Activated T-helper 9 cell treated with anti-CD3 and anti-CD28 coated beads, Interleukin-2, amount 50 U/mL, for 16 hours (primary cell): ENCODE measurements at places on chromosomes 4 and X.

GRCh38 chrX:259692-260355 lies 21.4 kb upstream of the PLCXD1 start:
- no peak for DNase-seq

GRCh38 chrX:66200050-66200664 lies 36.1 kb downstream of the HEPH start:
- no peak for DNase-seq

DNA sequence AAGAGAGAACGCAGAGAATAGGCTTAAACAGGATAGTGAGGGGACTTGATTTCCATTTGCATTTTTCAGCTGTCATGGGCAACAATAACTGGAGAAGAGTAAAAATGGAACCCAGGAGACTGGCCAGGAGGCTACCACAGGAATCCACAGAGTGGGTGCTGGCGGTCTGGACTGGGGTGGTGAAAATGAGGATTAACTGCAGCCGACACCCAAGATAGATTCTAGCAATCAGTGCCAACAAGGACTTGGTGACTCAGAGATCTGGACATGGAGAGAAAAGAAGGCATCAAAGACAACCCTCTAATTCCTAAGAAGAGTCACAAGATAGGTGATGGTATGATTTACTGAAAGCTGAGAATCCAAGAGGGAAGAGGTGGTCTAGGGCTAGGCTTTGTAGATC lies 102.8 kb downstream of the ATP8A1 start:
- DNase-seq, result no peak

DNA sequence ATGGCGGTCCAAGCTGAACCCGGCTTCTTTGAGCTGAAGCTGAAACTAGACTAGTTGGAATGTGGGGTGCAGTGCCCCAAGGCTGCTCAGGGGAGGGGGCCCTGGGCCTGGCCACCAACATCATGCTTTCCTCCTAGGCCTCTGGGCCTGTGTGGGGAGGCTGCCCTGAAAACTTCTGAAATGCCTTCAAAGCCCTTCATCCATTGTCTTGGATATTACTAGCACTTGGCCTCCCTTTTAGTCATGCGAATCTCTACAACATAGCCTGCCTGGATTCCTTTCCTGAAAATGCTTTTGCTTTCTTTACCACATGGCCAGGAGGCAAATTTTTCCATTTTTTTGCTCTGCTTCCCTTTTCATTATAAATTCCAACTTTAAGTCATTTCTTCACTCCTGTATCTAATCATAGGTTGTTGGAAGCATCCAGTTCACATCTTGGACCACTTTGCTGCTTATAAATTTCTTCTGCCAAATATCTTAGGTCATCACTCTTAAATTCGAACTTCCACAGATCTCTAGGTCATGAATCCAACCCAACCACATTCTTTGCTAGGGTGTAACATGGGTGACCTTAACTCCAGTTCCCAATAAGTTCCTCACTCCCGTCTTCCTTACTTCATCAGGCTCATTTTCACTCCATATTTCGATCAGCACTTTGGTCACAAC lies 103.4 kb downstream of the DDIT4L start:
- DNase-seq, result no peak

GRCh38 chr4:141041021-141041476 lies 92.2 kb downstream of the RNF150 start:
- no peak for DNase-seq

GRCh38 chrX:154819771-154820341 lies 14.6 kb upstream of the MPP1 start:
- DNase-seq, result no peak

DNA sequence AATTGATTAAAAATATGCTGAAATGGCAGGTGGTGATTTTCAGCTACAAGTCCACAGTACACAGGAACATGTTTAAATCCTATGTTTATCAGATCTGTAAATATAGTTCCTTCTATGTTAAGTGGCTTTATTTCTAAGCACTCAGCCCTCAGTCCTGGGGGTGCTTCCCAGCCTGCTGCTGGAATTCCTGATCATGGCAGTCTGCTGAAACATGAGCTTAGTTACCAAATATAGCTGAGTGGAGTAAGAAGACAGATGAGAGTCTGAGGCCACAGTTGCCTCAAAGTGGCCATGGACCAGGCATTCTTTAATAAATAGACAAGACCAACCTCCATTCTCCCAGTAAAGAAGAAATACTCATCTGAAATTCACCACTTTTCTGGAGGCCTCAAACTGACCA lies 17.1 kb upstream of the DDX60 start:
- DNase-seq, result no peak

- no peak for DNase-seq
Measured at GRCh38 chrX:135531813-135532212, 11.4 kb downstream of the INTS6L start.

DNA sequence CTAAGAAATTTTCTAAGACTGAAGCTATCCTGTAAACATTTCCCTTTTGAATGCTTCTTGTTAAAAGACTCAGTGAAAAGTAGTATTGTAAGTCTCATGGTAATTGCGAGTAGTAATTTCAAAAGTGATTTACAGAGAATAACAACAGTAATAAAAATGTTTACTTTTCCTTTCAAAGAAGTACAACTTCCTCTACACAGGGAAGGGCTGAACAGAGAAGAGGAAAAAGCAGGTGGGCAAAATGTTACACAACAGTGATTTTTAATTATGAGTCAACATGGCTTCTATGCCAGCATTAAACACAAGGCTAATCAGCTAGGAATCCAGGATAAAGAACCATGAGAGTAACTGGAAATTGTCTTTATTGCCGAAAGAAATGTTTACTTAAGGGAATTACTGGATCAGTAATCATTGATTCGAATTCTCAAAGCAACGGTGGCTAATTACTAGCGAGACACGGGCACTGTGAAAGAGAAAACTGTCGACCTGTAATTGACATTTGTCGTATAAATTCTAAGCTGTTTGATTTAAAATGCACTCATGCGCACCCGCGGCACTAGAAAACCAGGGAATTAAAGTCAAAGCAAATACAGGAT lies 15.4 kb downstream of the UTP3 start:
- no peak for DNase-seq

GRCh38 chrX:135453381-135453780 lies 31.6 kb downstream of the SMIM10L2A start:
- no peak for DNase-seq

- no peak for DNase-seq
Measured at GRCh38 chr4:158176776-158177175, 4.0 kb upstream of the GASK1B start.

DNA sequence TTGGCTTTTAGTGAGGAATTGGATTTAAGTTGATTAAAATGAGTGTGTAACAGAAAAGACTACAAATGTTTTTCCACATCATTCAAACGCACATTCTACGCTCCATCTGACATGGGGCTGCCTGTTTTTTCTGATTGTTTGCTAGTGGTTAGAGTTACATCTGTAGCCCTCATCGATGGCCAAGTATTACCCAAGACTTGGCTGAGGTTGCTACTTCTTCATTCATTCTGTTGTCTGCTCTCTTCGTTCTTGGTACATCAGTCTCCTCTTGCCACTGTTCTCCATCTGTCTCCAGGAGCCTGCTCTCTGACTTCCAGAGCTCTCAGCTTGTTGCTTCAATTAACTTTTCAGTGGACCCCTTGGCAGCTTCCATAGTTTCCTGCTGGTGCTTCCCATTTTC lies 1844.6 kb upstream of the TENM3 start:
- DNase-seq, result no peak

GRCh38 chr4:173046818-173047217 lies 121.8 kb upstream of the GALNT7 start:
- no peak for DNase-seq

DNA sequence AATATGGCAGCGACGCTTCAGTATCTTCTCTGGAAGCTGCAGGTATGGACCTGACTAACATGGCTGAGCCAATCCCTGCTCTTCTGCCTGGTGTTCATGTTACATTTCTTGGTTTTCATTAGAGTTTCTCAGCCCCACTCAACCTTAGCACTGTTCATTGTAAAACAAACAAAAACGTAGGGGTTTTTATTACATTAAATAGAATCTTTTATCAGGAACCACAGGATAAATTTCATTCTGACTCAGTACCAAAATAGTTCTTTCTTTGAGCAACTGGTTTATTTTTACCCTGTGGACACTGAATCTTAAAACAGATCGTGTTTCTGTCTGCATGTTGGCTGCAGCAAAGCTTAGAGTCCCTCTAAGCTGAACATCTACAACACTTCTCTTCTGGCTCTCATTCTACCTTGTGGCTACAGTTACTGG lies 27.1 kb downstream of the FHIP1A start:
- no peak for DNase-seq

DNA sequence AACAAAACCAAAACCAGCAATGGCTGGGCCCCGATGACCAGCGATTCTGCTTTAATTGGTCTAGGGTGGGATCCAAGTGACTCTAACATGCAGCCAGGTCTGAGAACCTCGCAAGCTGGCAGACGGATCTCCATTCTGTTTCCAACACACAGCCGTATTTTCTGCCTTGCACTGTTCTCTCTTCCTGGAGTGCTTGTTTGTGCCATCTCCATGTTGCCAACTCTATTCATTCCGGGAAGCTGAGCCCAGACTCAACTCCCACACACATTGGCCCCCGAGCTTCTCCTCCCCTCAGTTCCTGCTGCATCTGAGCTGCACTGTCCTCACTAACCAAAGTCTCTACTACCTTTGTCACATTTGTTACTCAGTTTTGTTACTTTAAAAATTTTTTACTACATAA lies 35.6 kb downstream of the GEMIN8 start:
- no peak for DNase-seq

- DNase-seq, result no peak
Measured at GRCh38 chr4:26509681-26510333, 19.5 kb upstream of the CCKAR start.

GRCh38 chrX:154693394-154693793 lies 40.0 kb upstream of the CTAG2 start:
- no peak for DNase-seq

- DNase-seq, result no peak
Measured at GRCh38 chr4:85933291-85933640, 426.6 kb downstream of the MAPK10 start.

- no peak for DNase-seq
Measured at GRCh38 chr4:149166876-149167275, 648.8 kb downstream of the IQCM start.

DNA sequence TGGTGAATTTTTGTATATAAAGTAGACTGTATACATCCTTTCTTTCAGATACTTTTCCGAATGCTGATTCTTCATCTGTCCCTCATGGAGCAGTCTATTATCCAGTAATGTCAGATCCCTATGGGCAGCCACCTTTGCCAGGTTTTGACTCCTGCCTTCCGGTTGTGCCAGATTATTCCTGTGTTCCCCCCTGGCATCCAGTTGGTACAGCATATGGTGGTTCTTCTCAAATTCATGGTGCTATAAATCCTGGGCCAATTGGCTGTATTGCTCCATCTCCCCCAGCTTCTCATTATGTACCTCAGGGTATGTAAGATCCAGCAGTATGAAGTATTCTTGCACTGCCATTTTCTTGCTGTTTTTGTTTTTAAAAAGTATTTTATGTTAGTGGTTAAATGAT lies 78.7 kb downstream of the ALG13 start:
- no peak for DNase-seq

DNA sequence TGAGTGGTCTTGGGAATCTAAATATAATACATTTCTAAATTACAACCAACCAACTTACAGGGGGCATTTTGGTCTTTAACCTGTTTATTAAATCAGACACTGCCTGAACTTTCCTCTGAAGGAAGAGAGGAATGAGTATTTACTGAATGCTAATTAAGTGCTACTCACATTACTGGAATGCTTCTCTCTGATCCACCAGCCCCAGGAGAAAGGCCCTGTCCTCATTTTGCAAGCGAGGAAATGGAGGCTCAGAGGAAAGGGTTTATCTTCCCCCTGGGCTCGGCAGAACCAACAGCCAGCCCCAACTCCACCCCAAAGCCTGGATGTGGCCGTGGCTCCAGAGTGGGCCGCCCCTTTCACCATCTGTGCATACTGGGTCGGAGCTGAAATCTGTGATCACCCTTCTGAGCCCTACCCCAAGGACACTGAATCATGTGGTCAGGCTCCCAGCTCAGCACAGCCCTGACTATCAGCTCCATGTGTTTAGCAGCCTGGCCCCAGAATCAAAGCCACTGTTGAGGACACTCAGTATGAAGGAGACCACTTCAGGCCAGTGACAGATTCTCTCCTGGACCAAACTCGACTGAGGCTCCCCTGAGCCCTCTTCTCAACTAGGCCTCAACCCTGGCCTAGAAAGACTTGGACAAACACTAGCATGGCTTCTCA lies 56.7 kb upstream of the ENPP6 start:
- no peak for DNase-seq

DNA sequence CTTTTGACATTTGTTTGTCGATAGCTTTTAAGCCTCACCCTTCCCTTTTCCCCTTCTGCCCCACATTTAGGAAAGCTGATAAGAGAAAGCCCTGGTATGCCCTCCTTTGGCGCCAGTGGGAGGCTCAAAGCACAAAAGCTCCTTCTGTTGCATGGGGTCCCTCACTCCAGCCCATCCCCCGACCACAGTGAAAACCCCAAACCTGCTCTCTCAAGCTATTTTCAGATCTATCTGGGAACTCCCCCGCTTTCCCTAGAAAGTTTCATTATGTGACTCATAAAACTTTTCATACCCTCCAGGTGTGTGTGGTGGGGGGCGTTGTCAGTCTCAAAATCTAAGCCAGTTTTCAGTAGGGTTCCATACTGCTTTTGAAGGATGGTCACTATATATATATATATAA lies 259.0 kb upstream of the PCDH7 start:
- DNase-seq, result no peak

DNA sequence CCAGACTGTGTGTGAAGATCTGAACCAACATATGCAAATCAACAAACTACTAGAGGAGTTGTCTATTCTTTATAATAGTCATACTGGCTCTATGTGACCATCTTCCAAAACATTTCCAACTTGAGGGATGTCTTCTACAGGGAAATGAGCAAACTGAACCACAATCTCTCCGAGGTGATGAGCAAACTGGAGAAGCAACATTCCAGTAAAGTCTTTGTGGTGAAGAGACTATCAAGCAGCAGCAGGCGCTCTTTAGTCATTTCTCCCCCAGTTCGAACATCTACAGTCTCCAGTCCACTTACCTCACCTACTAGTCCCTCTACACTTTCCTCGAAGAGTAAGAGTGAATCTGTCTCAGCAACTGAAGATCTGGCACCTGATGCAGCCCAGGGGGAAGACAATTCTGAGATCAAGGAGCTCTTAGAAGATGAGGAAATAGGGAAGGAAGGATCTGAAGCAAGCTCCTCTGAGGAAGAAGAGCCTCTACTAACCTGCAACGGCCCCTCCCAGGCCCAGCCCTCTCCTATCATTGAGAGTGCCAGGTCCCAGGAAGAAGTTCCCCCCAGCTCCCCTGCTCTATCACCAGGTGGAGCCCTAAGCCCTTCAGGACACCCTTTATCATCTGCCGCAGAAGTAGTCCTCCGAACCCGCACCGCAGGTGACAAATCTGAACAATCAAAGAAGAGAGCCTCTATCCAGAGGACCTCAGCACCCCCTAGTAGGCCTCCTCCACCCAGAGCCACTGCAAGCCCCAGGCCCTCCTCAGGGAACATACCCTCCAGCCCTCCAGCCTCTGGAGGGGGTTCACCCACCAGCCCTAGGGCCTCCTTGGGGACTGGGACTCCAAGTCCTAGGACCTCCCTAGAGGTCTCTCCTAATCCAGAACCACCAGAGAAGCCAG lies 98.1 kb downstream of the HNRNPD start:
- DNase-seq, result no peak
